Central memory CD4-positive, alpha-beta T cell (primary cell): ENCODE measurements at places on chromosomes 11 and 22.

GRCh38 chr11:119479685-119480275, 56.8 kb upstream of the THY1 start:
- DNase-seq, result no peak

DNA sequence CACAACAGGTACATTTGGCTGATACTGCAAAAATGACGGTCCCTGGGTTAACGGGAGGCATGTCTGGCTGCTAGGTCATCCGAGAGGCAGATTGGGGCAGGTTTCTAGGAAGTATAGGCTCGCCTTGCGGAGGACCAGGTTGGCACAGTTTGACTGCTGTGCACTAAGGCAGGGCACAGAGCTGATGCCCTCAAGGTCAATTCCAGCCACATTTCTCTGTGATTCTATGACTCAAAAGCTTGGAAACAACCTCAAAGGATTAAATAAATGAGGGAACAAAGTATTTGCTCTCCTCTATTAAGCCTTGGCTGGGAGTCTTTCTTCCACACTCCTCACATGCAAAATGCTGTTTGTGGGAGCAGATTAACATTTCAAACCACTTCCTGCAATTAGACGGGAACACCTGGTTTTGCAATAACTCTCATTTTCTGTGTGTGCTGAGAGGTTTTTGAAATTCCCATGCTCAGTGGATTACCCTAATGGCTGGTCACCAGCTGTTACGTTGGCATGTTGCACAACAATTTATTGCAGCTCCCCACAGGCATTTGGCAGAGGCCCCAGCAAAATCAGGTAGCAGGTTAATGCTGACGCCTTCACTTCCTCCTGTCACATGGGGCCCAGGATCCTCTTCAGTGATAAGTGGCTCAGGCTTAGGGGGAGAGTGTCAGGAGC, 61.0 kb upstream of the PLET1 start:
- DNase-seq, result no peak

DNA sequence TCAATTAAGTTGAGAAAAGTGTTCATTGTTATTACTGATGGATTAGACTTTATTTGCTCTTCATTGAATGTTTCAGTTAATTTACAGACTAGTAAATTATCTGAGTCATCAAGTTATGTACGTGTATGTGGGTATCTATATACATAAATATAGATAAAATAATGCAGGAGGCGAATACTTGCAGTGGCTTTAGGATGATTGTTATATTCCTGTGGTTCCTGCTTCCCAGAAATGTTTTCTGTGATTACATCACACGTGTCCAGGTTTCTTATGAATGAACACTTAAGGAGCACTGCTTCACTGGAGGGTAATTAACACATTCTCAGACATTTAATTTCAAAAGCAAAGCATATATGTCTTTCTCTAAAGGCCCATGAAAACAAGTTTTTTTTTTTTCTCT, 28.4 kb downstream of the YAP1 start:
- no peak for DNase-seq

GRCh38 chr11:69691463-69691862, 12.4 kb downstream of the FGF19 start:
- DNase-seq, result no peak

- DNase-seq, result no peak
Observed at GRCh38 chr22:32880505-32880892, 79.0 kb downstream of the TIMP3 start.

GRCh38 chr11:132073787-132074186, 703.4 kb downstream of the NTM start:
- DNase-seq, result no peak

GRCh38 chr11:128095466-128095981, 491.8 kb downstream of the ETS1 start:
- no peak for DNase-seq

- DNase-seq, result no peak
Observed at GRCh38 chr11:44760477-44760872, 33.7 kb downstream of the TSPAN18 start.

GRCh38 chr22:41512421-41513194, 31.7 kb downstream of the POLR3H start:
- DNase-seq, result no peak

DNA sequence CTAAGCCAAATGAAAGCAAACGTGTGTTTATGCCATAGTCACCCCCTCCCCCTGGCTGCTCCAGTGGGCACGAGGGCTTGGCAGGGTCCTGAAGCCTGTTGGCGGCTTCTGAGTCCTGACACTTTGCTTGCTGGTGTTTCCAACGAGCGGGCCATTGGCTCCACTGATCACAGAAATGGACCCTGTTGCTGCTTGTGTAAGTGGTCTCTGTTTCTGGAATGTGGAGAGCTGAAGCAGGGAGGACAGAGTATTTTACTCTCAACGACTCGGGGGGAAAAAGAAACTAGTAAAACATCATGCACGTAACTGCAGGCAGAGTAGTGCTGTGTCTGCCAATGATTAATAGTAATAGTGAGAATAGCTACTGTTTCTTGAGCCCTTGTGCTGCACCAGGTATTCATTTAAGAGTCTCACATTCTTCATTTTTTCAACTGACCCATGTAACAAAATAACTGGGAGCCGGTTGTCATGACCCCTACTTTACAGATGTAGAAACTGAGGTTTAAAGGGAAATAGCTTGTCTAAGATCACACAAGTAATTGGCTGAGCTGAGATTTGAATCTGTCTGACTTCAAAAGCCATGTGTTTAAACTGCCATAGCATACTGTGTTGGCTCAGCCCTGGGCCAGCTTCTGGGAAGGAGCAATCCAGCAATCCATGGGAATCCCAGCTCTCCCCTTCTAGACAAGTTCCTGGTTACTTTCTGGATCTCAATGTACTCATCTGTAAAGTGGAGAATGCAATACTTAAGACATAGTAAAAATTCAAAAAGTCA, 526.7 kb downstream of the INSC start:
- no peak for DNase-seq

- DNase-seq, result no peak
Observed at GRCh38 chr11:6224421-6224820, 10.0 kb downstream of the FHIP1B start.

DNA sequence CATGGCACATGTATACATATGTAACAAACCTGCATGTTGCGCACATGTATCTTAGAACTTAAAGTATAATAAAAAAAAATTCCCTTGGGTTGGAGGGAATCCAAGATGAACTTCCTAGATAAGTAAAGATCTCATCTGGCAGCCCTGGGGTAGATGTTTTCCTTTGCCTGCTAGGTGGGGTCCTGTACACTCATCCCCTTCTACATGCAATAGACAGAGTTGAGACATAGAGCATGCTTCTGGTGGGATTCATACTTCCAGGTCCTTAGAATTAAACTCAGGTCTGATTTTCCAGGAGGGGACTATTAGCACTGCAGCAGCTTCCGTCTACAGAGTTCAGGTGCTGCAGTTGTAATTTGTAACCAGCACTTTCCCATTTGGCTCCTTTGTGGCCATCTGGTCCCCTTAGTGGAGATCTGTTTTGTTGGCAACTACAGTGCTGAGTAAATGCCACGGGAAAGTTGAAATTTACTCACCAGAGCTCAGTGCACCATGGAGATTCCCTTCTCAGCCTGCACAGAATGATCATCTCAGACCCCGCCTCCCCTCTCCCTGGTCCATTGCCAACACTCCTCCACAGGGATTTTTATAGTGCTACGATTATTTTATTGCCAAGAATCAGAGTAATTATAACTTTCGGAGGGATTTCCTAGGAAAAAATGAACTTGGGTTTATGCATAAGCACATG, 220.1 kb upstream of the E2F8 start:
- no peak for DNase-seq

DNA sequence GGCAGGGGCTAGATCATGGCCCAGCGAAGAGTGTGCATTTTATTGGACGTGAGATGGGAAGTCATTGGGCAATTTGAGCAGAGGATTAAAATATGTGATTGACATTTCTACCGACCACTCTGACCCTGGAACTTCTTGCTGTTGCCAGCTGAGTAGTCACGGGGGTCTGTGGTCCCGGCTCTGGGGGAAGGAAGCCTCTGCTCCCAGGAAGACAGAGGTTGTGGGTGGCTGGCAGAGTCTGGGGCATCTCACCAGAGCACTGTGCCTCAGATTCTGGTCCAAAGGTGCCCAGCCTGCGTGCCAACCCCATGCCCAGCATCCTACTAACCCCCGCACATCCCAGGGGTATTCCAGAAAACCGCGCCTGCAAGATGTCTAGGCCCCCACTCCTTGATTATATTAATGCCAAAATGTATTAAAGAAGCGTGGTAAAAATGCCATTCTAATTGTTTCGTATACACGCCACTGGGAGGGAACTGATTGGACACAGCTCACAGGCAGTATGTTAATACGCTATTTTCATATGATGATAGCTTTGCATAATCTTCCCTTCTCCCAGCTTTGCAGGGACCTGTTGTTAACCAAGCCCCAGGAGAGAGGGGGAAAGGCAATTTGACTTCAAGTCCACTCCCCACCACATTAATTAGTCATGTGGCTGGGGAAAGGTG, 25.3 kb upstream of the LMO1 start:
- DNase-seq, result no peak

DNA sequence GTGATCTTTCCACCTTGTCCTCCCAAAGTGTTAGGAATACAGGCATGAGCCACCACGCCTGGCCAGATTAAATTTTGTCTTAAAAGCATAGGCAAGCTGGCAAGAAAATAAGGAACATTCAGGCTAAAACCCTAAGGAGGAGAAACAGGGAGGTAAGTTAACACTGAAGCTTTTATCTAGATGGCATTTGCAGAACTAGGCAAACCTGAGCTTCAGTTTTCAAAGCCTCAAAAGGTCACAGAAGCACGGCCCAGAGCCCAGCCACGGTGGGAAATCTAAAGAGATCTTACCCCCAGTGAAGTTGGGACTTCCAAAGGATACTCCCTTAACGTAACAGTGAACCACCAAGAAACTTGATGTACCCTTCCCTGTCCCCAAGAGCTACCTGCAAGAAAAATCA, 28.4 kb downstream of the PC start:
- no peak for DNase-seq

GRCh38 chr22:47035425-47035881, 273.0 kb downstream of the TBC1D22A start:
- DNase-seq, result no peak

DNA sequence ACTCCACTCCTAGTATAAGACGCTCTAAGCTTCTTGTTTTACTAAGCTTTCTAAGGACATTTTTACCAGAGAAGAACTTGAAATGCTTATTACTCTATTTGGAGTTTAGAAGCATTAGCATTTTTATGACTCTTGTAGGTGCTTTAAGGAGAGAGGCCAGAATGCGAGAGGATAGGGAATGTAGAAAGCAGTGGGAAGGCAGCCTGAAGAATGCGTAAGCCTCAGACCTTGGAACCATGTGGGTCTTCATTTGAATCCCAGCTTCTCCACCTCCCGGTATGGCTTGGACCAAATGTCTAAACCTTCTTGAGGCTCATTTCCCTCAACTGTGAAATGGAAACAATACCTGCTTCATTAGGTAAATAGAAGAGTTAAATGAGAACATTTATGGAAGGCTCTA, 60.0 kb upstream of the AMOTL1 start:
- no peak for DNase-seq

GRCh38 chr11:130383344-130384211, 44.8 kb downstream of the ADAMTS8 start:
- DNase-seq, result no peak

DNA sequence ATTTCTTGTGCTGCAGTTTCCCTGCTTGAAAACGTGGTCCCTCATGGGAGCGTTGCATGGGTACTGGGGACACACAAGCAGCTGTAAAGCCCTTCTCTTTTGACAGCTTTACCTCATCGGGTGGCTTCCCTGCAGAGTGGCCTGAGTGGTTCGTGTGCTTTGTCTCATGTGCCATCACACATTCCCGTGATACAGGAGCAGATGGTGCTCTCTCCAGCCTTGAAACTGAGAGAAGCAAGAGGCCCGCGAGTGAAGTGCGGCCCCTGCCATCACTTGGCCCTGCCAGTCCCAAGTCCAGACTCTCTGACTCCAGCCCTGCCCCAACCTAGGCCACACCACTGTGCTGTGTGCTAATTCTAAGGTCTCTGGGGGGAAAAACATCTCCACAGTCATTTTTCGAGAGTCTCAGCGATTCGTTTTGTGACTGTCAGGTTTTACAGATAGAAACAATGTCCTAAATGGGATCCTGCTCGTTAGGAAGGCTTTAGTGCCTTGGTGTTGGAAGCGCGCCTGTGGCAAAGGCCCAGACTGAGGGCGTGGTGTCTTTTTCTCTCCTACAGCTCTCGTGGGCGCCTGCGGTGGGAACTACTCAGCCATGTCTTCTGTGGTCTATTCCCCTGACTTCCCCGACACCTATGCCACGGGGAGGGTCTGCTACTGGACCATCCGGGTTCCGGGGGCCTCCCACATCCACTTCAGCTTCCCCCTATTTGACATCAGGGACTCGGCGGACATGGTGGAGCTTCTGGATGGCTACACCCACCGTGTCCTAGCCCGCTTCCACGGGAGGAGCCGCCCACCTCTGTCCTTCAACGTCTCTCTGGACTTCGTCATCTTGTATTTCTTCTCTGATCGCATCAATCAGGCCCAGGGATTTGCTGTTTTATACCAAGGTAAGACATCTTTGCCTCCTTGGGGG, 64.2 kb downstream of the KREMEN1 start:
- DNase-seq, result no peak

GRCh38 chr11:101803651-101804050, 111.2 kb upstream of the CEP126 start:
- no peak for DNase-seq

- DNase-seq, result peak; percentile 87
Observed at GRCh38 chr22:39900306-39901227, at the start of gene GRAP2. TSS of gene GRAP2 (plus strand) at chr22:39901084. CDS start at chr22:39947107, 46,023 bp downstream.

DNA sequence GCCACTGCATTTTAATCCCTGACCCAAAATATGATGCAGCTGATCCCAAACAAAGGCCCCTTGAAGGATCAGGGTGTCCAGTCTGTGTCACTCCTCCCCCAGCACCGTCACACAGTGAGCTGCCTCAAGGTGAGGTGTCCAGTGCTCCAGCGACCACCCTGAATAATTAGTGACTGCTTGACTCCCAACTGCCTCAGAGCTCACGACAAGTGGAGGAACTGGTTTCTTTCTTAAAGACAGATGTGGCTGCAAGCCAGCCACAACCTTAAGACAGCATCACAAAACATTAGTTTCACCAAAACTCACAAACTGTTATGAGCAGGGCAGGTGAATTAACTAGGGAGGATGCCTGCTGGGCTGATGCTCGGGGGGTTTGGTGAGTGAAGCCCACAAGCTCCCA, 74.6 kb downstream of the PIWIL3 start:
- DNase-seq, result no peak
